ENCODE measurements at places on chromosomes 2 and 18.

DNA sequence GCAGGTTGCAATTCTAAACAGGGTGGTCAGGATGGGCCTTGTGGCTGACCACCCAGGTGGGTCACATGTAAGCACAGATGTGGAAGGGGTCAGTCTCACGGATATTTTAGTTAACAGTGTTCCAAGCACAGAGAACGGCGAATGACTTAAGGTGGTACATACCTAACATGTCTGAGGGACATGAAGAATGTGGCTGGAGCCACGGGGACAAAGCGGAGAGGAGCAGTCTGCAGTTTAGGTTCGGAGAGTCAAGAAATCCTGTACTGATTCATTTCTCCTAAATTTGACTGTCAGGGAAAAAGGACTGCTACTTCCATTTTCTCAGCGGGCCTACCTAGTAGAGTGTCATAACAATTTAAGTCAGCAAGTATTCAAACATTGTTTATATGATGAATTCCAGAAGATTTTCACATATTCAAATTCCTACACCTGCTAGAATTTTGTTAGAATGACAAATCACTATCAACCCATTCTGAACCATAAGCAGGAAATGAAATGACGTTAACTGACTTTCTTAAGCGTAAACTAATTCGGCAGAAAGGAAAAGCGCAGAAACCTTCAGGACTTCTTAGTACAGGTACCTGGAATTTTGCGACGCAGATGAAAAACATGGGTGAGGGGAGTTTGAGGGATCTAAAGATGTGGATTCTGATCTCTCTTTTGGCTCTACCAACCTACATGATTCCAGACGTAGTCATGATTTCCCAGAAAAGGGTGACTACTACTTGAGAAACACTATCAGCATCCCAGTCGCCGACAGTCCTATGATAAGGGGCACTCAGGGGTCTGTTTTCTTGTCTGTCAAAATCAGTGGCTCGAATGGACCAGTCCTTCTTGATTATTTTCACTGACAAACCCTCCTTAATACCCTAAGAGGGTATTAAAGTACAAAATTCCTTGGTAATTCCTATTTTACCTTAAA, 41.3 kb downstream of the PTPN2 start:
- no peak for DNase-seq

GRCh38 chr2:224893848-224894247, 148.4 kb downstream of the DOCK10 start:
- DNase-seq = no peak

GRCh38 chr2:58572731-58573130, 331.6 kb upstream of the FANCL start:
- no peak for DNase-seq

DNA sequence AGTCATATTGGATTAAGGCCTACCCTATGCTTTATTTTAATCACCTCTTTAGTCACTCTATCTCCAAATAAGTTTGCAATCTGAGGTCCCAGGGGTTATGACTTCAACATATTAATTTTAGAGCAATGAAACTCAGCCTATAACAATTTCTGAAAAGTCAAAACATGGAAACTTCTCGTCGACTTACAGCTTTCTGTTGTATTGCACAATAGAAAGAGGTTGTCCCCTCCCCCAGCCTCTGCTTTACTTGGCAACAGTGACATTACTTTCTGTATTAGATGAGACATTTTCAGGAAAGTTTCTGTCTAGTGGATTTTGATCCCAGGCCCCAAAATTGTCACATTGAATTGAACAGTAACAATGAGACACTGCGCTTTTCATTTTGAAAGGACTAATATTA, 326.4 kb downstream of the THSD7B start:
- no peak for DNase-seq

- no peak for DNase-seq
Observed at GRCh38 chr2:62302631-62303435, 106.9 kb downstream of the B3GNT2 start.

DNA sequence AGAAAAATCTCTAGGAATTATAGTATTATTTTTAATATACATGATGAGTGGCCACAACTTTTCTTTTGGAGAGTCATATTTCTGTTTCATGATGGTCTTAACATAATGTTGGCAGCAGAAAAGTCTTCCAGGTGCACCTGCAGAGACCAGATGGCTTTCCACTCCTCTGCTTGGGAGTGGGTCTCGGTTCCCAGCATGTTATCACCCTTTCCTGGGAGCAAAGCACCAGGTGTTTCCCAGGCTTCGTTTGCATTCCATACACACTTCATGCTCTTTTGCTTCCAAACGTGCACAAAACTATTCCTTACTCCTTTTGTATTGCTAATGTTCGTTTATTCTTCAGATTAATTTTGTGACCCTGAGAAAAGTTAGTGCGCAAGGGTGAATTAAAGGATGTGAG, 305.2 kb downstream of the CDH2 start:
- DNase-seq = no peak

DNA sequence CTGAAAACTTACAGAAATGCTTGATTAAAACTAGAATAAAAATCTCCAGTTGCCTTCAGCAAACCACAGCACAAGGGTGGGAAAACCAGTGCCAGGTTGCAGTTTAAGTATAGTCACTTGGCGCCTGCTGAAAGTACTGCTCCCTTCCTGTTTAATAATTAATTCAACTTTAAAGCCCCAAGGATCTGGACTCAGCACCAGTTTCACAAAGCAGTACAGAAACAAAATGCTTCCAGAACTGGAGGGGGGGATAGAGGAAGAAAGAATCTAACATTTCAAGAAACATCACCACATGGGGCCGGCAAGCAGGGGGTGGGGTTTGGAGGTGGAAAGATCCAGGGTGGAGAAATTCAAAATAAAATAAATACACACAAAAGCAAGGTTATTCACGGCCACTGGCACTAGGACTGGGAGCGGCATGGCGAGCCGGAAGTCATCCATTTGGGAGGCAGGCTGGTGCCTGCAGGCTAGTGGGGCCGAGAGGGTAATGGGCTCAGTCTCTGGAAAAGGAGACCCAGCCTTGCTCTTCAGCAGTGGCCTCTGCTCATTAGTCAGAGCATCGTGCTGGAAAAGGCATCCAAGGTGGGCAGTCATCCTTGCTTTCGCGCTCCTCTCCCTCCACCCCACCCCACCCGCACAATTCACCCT, 85.8 kb downstream of the POU3F3 start:
- DNase-seq = no peak

DNA sequence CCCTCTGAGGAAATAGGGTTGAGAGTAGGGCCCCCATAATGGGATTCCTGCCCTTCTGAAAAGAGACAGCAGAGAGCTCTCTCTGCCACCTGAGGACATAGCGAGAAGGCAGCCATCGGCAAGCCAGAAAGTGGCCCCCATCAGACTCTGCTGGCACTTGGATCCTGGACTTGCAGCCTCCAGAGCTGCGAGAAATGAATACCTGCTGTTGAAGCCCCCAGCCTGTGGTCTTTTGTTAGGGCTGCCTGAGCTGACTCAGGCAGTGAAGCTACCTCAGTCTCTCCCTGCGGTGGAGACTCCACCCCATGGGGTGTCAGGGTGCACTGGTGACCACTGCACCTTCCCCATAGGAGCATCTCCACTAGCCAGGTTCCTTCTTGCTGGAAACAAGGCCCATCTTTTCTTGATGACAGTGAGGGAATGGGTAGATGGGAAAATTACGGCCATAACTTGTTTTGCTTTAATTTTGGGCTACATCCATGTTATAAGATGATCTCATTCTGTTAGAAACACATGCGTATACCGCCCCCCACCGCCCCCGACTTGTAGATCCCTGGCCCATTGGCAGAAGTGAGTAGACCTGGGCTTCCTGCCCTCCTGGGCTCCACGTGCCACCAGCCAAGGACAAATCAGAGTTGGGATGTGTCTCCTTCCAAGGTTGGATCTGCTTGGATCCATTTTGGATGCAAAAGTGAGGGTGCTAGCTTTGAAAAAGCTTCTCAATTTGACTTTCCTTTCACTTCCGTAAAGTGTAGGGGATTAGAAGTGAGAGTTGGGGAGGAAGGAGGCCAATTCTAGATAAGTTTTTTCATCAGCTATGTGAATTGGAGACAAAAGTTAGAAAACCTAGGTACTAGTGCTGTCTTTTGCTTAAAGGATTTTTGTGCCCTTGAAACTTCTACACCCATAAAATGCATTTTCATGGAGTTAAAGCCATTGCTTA, 42.9 kb downstream of the NCK2 start:
- DNase-seq = no peak

DNA sequence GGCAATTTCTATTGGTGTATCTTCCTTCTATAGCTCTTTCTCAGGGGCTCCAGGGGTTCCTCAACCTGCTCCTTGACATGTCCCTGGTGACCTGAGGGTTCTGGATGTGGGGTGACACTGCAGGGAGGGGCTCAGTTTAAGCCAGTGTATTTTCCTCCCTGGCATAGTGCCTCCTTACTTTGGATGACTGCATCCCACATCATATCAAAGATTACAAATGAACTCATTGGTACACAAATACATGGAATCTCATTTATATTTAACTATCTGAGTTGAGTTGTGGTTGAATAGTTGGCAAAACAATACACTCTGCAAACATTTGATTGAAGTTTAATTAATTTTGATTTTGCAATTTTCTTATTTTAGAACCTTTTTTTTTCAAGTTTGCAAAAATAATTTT, 268.2 kb upstream of the SKOR2 start:
- no peak for DNase-seq

- no peak for DNase-seq
Observed at GRCh38 chr2:161067846-161068350, 92.3 kb upstream of the TANK start.

DNA sequence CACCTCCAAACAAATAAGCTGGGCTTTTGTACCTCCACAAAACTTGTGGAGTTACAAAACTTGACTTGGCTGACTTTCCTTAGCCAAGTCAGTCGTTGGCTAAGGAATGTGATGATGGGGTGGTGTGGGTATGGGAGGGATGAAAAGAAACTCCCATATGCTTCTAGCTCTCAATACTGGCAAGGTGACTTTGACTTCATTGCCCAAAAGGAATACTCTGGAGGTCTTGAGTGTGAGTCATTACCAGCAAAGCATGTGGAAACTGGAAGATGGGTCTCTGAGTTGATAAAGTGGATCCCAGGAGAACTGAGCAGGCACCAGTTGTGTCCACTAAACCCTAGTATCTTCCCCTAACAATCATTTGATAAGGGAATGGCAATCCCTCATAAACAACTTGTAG, 226.7 kb downstream of the GULP1 start:
- DNase-seq = no peak

GRCh38 chr2:179518830-179519229, 254.2 kb upstream of the SESTD1 start:
- DNase-seq = no peak

DNA sequence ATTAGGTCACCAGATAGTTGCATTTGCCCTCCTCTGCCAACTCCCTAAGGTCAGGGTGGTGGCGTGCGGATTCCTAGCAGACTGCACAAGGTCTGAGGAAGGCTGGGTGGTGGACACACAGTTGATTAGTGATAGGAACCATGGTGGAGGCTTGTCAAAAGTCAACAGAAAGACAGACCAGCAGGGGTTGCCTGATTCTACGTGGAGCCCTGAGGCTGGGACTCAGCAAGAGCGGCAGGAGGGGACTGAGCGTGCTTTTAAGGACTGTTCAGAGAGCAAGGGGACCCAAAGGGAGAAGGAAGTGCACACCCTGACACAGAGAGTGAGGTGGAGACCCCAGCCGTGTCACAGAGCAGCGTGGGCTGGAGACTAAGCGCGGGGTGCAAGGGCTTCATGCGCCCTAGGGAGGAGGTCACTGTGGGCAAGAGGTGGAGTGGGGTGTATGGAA, 513.2 kb downstream of the RNF144A start:
- no peak for DNase-seq

GRCh38 chr2:104597942-104598341, 256.0 kb upstream of the POU3F3 start:
- DNase-seq = no peak

DNA sequence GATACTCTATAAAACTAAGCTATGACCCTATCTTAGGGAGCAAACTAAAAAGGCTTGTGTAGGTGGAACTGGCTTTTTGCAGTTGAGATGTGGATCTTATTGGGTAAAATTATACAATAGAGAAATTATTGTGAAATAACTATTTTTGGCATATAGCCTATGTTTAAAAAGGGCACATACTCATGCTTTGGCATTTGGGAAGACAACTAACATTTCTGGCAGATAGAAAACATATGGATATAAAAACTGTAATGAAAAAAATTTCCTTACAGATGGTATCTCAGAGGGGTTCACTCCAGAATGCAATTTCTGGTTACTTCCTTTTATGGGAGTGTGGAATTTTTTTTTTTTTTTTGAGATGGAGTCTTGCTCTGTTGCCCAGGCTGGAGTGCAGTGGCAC, 120.1 kb upstream of the CCDC195 start:
- no peak for DNase-seq

DNA sequence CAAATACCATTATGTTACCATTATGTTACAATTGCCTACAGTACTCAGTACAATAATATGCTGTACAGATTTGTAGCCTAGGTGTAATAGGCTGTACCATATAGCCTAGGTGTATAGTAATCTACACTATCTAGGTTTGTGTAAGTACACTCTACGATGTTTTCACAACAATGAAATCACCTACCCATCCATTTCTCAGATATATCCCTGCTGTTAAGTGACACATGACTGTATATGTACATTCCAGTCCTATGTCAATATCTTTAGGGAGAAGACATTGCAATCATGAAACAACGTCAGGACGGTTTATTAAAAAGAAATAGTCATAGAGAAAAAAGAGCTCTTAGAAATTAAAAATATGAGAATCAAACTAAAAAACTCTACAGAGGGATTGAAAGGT, 119.0 kb upstream of the CDC42EP3 start:
- no peak for DNase-seq

DNA sequence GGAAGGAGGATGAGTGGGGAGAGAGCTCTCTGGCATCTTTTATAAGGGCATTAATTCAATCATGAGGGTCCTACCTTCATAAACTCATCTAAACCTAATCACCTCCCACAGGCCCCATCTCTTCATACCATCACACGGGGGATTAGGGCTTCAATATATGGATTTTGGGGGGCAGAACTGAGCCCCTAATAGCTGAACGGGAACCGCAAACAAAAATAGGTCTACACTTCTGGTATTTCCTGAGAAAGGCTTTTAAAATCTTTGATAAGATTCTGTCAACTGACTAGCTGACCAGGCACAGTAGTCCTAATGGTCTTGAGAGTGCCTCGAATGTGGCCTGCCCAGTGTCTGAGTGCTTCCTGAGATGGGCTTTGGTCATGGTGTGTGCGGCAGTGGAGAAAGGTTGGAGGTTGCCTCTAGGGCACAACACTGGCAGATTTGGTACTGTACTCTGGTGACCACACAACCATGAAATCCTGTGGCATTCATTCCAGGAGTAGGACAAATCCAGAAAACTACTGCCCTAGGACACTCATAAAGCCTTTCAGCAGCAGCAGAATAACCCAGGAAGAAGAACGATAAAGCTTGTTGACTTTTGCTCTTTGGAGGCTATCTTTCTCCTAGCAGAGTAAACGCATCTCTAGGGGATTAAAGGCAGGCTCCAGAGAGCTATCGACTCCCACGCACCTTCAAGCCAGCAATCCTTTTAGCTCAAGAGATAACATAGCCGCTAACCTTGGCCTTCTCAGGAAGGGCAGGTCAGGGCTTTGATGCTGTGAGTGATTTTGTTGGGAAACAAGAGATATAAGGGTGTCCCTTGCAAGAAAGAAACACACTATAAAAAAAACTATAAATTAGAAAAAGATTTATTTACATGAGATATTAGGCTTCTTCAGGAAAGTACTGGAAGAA, 12.3 kb upstream of the APOB start:
- DNase-seq = no peak

GRCh38 chr2:148300544-148300943, 279.7 kb downstream of the MBD5 start:
- DNase-seq = no peak
